ENCODE measurements at places on chromosomes 5 and 9.

- no peak for DNase-seq
Measured at GRCh38 chr9:15641291-15641690, 88.4 kb downstream of the CCDC171 start.

GRCh38 chr9:125513668-125514413 lies 193.2 kb downstream of the MAPKAP1 start:
- peak; percentile 34 for DNase-seq

- no peak for DNase-seq
Measured at GRCh38 chr5:180178531-180179441, 30.2 kb downstream of the RASGEF1C start.

DNA sequence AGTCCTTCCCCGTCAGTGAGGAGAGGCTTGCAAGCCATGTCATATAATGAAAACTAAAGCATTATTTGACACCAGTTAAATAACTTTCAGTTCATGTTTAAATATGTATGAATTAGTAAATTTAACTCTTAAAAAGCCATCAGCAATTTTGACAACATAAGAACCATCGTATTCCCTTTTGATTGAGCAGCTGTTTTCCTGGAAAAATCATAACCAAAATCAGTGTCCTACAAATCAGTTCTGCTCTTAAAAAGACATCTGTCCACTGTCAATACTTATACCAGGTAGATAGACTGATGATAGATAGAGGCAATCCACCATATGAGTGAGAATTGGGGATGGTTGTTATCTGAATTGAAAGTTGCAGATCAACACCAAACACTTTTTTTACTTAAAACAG lies 2.3 kb downstream of the DIRAS2 start:
- DNase-seq = no peak

DNA sequence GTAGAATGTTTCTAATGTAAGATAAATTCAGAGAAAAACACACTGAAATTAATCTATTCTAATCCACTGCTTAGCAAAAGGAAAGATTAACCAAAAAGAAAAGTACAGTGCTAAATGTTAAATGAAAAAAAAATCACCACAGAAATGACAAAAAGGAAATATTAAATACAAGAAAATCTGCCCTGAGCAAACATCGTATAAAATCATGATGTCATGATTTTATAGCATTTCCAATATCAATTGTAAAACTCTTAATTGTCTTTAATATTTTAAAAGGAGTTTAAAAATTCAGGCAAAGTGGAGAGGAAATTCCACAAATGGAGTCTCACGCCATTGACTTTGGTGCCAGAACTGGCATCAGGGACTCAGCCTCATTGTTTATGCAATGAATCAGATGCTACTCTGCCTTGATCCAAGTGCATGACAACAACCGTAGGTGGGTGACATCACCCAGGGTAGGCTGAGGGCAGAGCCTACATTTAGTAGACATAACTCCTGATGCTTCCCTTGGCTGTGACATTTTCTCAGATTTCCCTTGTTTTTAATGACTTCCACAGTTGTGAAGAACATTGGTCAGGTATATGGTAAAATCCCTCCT lies 696.8 kb downstream of the SEMA5A start:
- no peak for DNase-seq

DNA sequence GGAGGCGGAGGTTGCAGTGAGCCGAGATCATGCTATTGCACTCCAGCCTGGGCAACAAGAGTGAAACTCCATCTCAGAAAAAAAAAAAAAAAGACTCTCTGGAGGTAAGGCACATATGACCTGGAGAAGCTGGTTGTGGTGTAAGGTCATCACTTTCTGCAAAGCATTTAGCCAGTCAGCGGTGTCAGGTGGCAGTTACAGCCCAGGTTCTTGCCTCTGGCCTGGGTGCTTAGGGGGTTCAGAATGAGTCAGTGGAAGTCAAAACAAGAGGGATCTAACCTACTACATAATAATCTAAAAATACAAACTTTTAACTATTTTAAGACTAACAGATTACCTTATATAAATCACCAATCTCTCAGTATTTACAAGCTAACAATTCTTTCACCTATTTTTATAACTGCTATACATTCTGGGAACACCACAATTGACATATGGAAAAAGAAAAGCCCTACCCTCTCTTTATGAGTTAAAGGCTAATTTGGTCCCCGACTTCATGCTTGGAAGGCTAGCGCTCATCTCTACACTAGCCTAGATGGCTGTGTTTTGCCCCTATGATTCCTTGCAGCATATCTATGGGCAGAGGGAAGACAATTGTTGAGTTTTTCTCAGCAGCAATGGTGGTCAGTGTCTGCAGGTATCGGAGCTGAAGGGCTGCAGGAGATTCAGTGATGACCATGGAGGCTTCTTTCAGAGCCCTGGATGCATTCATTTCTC lies 29.2 kb downstream of the STOM start:
- no peak for DNase-seq

DNA sequence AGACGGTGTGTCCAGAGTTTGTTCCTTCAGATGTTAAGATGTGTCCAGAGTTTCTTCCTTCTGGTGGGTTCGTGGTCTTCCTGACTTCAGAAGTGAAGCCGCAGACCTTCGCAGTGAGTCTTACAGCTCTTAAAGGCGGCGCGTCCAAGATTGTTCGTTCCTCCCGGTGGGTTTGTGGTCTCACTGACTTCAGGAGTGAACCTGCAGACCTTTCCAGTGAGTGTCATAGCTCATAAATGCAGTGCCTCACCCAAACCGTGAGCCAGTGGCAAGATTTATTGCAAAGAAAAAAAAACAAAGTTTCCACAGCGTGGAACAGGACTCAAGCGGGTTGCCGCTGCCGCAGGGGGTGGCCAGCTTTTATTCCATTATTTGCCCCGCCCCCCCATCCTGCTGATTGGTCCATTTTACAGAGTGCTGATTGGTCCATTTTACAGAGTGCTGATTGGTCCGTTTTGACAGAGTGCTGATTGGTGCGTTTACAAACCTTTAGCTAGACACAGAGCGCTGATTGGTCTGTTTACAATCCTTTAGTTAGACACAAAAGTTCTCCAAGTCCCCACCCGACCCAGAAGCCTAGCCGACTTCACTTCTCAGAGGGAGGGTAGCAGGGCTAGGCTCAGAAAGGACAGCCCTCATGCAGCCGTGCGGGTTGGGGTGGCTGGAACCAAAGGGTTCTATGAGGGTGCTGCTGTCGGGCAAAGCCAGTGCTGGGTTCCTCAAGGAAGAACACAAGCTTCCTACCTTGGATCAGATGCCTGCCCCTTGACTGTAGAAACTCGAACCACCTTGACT lies 9.1 kb upstream of the RNF130 start:
- peak; percentile 42 for DNase-seq

- peak; percentile 1 for DNase-seq
Measured at GRCh38 chr5:90528601-90529193, 687 bp downstream of the LYSMD3 start.

DNA sequence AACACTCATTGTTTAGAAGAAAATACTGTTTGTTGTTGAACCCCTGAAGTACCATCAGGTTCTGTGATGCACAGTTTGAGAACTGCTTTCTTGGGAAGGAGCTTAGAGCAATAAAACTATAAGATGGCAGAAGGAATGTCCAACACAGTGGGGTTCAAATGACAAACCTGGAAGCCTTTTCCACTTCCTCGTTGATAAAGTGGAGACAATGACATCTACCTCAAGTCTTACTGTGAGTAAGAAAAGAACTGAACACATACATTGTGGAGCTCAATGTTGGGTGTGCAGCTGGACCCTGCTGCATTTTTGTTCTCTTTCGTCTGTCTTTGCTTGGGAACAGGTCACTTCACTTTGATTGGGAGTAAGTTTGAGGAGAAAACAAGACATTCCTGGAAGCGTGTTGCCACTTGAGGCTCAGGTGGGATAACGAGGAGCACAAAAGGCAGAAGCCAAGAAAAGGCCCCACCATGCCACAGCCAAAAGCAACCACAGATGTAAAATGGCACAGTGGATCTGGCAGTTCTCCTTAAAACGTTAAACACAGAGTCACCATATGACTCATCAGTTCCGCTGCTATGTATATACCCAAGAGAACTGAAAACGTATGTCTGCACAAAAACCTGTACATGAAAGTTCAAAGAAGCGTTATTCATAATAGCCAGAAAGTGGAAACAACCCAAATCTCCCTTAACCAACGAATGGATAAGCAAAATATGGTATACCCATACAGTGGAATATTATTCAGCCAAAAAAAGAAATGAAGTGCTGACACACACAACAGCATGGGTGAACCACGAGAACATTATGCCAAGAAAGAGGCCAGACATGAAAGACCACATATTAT lies 42.9 kb upstream of the SUB1 start:
- no peak for DNase-seq

GRCh38 chr5:71932131-71932654 lies 175.1 kb upstream of the MAP1B start:
- no peak for DNase-seq

GRCh38 chr9:128677794-128678193 lies 11.2 kb upstream of the SET start:
- no peak for DNase-seq

DNA sequence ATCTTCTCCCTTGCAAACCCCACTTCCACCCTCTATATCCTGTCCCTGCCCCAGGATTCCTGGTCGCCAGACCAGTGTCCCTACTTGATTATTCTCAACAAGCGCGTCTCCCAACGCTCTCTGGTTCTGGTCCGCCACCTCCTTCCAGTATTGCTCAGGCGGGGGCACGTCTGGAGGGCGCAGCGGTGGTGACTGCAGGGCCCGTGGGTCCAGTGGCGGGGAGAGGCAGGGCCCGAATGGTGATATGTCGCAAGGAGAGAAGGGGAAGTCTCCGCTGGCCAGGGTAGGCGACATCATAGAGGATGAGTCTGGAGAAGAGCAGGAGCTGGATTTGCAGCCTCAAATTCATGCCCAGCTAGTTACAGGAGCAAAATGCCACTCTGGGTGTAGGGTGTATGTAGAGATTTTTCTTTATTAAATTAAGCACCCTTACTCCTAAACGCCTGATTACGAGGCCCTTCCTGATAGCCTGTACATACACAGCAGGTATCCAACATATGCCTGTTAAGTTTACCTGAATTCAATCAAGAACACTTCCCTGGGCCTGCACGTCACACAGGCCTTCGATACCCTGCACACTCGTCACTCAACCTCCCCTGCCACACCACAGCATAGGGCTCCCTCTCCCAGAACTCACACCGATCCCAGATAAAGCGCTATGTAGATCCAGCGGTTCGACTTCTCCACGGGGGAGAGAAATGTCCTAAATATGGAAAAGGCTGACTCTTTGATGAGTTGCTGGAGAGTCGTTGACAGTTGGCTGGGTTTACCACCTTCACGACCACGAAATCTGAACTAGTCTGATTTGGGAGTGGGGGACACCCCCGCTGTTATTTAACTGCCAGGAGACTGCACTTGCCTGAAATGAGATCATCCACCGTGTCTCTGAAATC lies 4.8 kb downstream of the MCIDAS start:
- DNase-seq = no peak

DNA sequence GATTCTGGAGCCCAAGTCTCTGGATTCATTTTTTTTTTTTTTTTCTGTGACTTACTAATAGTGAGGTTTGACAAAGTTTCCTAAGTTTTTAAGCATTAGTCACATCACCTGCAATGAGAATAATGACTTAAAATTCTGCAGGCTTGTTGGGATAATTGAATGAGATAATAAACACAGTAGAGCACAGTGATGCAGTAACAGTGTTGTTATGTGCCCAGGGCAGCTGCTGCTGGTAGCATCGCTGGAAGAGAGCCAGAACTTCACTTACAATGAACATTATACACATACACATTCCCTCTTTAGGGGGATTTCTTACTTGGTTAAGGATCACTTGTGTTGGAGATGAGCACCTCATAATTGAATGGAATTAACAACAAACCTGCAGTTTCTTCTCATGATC lies 78.9 kb downstream of the ALDH7A1 start:
- DNase-seq = no peak

- no peak for DNase-seq
Measured at GRCh38 chr9:131666774-131667173, 73.1 kb downstream of the RAPGEF1 start.

GRCh38 chr5:59596586-59597350 lies 296.8 kb downstream of the PDE4D start:
- no peak for DNase-seq

- no peak for DNase-seq
Measured at GRCh38 chr5:135458921-135459331, 6.8 kb upstream of the TIFAB start.

- DNase-seq = peak; percentile 64
Measured at GRCh38 chr5:159987031-159987674, 21.8 kb upstream of the TTC1 start.

DNA sequence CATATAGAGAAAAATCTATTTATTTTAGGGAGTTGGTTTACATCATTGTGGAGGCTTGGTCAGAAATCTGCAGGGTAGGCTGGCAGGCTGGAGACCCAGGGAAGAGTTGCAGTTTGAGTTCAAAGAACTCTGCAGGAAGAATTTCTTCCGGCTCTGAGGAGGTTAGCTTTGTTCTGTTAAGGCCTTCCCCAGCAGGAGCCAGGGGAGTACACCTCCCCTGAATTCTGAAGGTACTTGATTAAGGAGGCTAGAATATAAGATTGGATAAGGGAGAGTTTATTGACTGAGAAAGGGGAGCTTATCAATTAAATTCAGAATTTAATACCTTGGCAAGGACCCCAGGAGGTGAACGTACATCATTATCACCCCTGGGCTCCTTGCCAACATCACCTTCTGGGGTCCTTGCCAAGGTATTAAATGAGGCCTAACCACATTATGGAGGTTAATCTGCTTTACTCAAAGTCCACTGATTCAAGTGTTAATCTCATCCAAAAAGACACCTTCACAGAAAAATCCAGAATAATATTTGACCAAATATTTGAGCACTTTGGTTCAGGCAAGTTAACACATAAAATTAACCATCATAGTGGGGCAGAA lies 351.7 kb downstream of the CWC27 start:
- no peak for DNase-seq

- DNase-seq = no peak
Measured at GRCh38 chr5:155046591-155046990, 33.0 kb downstream of the KIF4B start.

DNA sequence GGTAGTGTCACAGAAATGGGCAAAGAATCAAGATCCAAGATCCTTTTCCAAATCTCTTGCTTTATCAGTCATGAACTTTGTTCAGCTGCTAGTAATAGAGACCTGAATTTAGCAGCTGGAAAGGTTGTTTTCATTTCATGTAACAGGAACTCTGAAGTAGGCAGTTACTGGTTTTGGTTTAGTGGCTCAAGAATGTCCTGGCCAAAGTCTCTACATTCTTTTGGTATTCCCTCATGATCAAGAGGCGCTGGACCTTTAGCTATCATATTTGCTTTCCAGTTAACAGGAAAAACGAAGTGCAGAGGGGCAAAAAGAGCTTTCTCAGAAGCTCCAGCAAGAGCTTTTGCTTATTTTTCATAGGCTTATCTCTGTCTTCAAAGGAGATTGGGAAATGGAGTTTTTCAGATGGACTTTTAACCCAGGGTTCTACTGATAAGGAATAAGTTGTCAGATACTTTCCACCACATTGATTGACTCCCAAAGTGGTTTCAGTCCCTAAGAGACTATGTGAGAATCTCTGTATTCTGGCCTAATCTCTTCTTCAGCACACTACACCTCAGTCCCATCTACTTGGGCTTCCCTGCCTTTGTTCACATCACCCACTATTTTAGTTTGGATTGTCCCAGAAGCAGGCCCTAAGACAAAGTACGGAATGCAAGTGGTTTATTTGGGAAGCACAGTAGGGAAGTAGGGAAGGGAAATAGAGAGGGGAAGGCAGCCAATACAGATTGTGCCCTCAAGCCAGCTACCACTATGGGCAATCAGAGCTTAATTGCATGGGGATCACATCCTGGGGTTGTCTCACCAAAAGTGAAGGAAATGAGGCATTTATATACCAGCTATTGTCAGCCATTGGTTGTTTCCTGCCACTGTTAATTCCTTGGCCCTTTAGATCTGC lies 359.3 kb downstream of the LRRC70 start:
- DNase-seq = no peak

- DNase-seq = no peak
Measured at GRCh38 chr9:72464857-72465592, 56.4 kb upstream of the TMC1 start.

All from stimulated activated CD4-positive, alpha-beta T cell treated with anti-CD3 and anti-CD28 coated beads, Interleukin-4, amount 100 ng/mL, for 48 hours (primary cell).